Occipital lobe (tissue), 3 donors: ENCODE measurements at places on chromosomes 5 and 9.

DNA sequence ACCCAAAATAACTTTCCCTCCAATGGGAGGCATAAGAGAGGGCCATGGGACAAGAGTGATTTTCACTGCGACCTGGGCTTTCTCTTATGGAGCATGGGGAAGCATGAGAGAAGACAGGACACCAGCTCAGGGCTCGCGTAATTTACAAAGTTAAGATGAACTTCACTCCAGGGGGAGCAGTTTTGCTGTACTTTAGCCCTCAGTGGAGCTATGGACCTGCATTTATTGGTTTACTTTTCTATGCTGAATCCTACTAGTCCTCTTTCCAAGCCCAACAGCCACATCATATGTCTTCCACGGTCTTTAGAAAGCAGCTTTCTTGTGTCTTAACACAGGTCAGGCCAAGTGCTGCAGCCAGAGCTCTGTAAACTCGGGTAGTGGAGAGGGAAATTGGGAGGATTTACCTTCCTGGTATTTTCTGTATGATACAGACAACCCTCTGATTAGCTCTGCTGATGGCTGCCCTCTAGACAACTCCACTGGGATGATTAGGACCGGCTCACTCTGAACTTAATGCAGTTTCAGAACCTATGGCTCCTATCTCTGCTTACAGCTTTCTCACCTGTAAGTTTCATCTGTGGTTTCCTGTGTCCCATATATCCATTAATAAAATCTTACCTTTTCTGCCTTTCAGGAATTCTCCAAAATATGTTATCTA lies 581.0 kb upstream of the RORB start:
- no peak for DNase-seq

DNA sequence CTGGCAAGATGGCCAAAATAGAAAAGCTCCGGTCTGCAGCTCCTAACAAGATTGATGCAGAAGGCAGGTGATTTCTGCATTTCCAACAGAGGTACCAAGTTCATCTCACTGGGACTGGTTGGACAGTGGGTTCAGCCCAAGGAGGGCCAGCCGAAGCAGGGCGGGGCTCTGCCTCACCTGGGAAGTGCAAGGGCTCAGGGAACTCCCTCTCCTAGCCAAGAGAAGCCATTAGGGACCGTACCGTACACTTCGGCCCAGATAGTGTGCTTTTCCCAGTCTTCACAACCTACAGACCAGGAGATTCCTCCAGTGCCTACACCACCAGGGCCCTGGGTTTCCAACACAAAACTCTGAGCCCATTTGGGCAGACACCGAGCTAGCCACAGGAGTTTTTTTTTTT lies 277.8 kb downstream of the SLCO4C1 start:
- no peak for DNase-seq

GRCh38 chr5:102794047-102794446 lies 38.9 kb downstream of the PAM start:
- DNase-seq = no peak

- no peak for DNase-seq
Measured at GRCh38 chr9:75907329-75907728, 16.9 kb downstream of the PCSK5 start.

GRCh38 chr9:130477564-130477963 lies 32.8 kb downstream of the ASS1 start:
- no peak for DNase-seq

DNA sequence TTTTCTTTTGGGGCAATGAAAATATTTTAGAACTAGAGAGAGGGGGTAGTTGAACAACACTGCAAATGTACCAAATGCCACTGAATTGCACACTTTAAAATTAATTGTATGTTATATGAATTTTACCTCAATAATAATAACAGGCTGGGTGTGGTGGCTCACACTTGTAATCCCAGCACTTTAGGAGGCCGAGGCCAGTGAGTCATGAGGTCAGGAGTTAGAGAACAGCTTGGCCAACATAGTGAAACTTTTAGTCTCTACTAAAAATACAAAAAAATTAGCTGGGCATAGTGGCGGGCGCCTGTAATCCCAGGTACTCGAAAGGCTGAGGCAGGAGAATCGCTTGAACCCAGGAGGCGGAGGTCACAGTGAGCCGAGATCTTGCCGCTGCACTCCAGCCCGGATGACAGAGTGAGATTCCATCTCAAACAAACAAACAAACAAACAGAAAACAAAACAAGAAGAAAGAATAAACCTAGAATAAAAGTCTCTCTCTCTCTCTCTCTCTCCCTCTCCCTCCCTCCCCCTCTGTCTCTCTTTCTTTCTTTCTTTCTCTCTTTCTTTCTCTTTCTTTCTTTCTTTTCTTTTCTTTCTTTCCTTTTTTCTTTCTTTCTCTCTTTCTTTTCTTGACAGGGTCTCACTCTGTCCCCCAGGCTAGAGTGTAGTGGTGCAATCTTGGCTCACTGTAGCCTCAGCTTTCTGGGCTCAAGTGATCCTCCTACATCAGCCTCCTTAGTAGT lies 91.1 kb downstream of the BASP1 start:
- DNase-seq = no peak

- DNase-seq = no peak
Measured at GRCh38 chr5:14587150-14587549, 5.6 kb downstream of the OTULINL start.

DNA sequence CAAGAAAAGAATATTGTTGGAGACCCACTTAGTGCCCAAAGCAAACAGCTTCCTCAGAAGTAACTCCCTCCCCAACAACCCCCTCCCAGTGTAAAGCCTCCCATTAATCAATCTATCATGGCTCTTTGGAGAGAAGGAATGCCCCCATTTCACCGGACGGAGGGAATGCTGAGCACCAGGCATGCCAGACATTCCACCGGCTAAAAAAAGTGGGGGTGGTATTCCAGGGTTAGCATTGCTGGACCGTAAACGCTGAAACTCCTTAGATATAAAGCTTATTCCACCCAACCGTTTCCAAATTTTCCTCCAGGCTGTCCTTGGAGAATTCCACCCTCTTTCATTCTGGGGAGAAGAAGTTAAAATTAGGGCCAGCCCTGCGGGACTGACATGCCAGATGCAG lies 363 bp upstream of the MAMDC2 start:
- no peak for DNase-seq

DNA sequence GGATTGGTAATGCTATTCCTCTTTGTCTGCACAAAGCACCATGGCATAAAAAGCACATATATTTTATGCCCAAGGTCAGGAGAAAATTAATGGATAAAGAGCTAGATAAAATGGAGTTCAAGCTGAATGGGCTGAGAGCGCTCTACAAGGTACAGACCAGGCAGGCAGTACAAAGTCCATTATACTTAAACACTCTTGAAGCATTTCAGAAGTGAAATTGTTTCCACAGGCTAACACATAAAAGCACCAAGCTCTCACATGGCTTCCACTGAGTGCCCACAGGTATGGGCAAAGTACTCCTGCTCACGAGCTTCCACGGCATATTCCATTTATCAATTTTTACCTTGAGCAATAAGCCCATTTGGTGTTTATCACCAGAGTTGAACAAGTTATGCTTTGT lies 771.2 kb upstream of the DMAC1 start:
- no peak for DNase-seq

GRCh38 chr9:37324691-37325490 lies 97.6 kb upstream of the GRHPR start:
- no peak for DNase-seq

- DNase-seq = no peak
Measured at GRCh38 chr9:89896806-89897340, 292.1 kb downstream of the GADD45G start.

GRCh38 chr5:172852490-172853354 lies 18.7 kb downstream of the ERGIC1 start:
- no peak for DNase-seq

- no peak for DNase-seq
Measured at GRCh38 chr5:64822320-64822719, 53.6 kb downstream of the CWC27 start.

GRCh38 chr5:127930311-127930710 lies 153.3 kb upstream of the SLC12A2 start:
- no peak for DNase-seq

- DNase-seq = no peak
Measured at GRCh38 chr5:124866355-124867136, 120.1 kb upstream of the ZNF608 start.

DNA sequence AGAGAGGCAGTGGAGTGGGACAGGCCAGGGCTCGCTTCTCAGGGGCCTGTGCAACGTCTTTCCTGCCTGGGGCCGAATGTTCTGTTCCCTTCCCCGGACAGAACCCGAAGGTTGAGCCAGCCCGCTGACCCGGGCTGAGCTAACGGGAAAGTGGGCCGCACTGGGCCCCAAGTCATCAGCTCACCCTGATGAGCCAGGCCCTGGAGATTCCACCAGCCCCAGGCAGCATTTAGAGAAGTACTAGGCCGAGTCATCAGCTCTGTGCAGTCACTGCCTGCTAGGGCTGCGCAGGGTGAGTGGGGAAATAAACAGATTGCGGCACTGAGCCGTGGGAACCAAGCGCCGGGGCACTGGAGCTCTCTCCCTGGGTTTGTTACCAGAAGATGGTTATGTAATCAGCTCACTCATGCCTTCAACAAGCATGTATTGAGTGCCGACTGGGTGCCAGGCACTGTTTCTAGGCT lies 29.1 kb upstream of the DUSP1 start:
- no peak for DNase-seq
